ENCODE measurements at places on chromosomes 5 and 9.

DNA sequence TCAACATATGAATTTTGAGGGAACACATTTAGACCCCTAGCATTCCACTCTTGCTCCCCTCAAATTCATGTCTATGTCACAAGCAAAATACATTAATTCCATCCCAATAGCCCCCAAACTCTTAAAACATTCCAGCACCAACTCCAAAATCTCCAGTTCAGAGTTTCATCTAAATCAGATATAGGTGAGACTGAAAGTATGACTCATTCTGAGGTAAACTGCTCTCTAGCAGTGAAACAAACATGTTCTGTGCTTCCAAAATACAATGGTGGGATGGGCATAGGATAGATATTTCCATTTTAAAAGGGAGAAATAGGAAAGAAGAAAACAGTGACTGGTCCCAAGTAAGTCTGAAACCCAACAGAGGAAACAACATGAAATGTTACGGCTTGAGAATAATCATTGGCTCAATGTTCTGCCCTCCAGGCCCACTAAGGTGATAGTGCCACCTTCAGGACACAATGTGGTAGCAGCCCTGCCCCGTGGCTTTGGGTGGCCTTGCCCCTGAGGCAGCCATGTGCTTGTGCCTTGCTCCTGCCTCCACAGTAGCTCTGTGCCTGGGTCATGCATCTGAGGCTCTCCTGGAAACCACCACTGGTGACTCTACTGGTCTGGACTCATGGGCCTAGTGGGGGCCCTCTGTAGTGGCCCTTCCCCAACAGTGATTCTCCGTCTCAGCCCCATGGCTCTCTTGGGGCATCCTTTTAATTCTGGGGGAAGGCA lies 36.4 kb upstream of the IPPK start:
- peak; percentile 85 for DNase-seq

DNA sequence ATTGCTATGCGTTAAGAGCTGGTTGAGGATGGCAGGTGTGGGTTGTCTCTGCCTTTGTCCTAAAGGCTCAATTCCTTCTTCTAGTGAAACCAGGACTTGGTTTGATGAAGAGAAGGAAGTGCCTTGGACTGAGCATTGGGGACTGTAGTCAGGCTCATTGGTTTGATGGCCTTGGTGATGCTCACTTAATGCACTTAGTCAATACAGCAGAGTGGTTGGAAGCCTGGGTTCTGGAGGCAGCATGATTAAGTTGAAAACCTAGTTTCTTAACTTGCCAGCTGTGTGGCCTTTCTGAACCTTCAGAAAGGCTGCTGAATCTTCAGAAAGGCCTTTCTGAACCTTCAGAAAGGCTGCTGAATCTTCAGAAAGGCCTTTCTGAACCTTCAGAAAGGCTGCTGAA lies 52.4 kb downstream of the PTTG1 start:
- DNase-seq: no peak

GRCh38 chr5:87570366-87570765 lies 157.6 kb upstream of the CCNH start:
- no peak for DNase-seq

- DNase-seq: no peak
Observed at GRCh38 chr9:31112491-31112890, 1272.0 kb upstream of the ACO1 start.

DNA sequence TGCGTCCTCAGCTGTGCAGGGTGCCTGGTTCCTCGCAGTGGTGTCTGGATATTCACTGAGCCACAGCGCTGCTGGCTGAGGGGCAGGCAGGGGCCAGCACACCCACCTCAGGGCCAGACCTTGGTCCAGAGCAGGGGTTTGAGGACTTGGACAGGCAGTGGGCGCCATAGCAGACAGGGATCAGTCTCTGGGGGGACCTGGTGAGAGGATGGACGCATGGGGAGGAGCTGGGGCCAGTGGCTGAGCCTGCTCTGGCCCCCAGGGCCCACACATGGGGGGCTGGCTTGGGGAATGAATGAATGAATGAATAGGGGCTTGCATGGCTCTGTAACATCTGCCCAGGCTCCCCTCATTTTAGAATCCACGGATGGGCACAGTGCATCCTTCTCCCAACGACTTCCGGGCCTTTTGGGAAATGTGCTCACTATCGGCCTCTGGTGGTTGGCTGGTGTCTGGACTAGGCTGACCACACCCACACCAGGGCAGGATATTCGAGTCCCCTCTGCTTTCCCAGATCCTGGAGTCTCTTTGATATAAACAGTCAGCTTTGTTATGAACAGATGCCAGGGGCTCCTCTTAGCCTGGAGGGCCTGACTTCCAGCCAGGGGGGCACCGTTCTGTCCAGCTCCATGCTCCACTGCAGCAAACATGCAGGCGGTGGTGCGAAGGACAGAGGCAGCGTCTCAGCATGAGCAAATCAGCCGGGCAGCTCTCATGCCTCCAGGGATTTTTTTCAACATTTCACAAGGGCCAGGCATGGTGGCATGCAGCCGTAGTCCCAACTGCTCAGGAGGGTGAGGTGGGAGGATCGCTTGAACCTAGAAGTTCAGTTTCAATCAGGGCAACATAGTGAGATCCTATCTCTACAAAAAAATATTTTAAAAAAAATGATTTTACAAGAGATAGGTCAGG lies 62.6 kb downstream of the NEK6 start:
- DNase-seq: peak; percentile 55

- no peak for DNase-seq
Observed at GRCh38 chr9:95719354-95719753, 156.1 kb upstream of the ERCC6L2 start.

GRCh38 chr5:68037546-68037945 lies 178.0 kb upstream of the PIK3R1 start:
- peak; percentile 7 for DNase-seq
